Stimulated activated CD4-positive, alpha-beta T cell treated with anti-CD3 and anti-CD28 coated beads, Interleukin-1b, Interleukin-23, amount 100 ng/mL, for 1 hour (primary cell): ENCODE measurements at places on chromosomes 4 and X.

DNA sequence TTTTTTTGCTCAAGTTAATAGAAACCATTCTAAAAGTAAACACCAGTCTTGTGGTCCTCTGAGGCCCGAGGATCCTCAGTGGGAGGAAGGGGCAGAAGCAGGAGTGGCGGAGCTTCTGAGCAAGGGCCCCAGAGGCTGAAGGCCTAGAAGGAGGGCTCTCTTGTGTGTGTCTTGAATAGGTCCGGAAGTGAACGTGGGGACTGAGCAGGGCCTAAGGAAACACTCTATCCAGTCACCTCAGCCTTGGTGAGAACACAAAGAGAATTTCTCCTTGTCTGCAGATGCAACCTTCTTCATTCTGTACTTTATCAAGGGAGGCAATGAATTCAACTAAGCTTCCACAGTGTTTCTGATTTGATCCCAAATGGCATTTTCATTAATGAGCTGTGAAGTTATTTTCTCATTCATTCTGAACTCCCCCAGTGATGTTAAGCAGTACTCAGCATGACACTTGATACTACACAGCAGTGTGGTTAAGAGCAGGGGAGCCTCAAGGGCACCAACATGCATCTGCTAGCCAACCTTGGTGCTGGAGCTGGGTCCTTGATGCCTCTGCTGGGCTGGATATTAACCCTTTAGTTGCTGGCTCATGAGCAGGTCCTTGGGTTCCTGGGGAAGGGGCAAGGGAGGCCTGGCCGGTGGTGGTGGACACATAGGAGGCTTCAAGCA lies 64.7 kb downstream of the RBM47 start:
- DNase-seq, result no peak

DNA sequence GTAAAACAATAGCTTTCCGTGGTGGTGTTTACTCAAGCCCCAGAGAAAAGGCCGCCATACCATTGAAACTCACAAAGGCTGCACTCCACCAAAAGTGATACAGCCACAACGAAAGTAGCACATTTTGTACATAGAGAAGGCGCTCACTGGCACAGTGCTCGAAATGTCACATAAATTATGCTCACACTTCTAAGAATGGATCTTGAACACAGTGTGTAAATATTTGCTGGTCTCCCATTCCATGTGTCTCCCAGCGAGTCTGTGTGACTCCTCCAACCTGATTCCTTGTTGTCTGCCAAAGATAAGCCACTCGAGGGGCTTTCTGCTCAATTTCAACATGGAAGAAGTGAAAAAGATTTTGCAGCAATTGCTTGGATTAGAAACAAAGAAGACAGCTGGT lies 234.0 kb upstream of the VCX3A start:
- DNase-seq, result no peak

- DNase-seq, result no peak
Measured at GRCh38 chr4:164779811-164780216, 25.9 kb downstream of the SMIM31 start.

DNA sequence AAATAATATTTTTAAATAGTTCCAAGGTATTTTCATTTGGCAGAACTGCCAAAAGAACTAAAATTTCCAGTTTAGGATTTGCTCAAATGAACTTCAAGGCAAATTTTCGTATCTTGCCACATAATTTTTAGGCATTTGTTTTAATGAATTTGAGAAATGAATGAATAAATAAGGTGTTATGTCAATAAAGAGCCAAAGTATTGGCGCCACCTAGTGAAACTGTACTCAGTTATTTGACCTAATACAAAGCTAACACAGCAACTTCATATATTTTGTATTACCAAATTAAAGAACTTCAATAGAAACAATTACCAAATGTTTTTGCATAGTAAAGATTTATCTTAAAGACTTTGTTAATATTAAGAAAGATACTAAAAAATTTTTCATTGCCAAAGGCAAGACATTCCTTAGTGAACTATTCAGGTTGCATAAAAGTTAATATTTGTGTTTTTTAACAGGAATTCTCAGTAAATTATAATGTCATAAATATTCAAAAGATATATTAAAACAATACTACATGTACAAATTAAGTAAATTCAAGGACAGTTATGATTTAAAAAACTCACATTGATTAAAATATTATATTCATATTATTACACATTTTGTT lies 50.3 kb downstream of the STPG2 start:
- DNase-seq, result no peak

DNA sequence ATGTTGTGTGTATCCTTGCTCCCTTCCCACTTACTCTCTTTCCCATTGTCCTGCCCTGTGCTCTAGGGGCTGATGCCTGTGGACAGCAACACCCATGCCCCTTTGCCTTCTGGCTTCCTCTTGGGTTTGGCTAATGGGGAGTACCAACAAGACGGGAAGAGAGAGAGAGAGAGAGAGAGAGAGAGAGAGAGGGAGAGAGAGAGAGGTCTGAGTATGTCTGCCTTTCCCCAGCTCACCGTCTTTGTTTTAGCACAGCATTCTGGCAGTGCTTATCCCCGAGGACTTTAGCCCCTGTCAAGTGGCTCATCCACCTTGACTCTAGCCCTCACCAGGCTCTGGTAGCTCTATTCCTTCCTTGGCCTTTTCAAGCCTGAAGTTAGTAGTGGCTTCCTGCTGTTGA lies 128.0 kb downstream of the SLC4A4 start:
- DNase-seq, result no peak

DNA sequence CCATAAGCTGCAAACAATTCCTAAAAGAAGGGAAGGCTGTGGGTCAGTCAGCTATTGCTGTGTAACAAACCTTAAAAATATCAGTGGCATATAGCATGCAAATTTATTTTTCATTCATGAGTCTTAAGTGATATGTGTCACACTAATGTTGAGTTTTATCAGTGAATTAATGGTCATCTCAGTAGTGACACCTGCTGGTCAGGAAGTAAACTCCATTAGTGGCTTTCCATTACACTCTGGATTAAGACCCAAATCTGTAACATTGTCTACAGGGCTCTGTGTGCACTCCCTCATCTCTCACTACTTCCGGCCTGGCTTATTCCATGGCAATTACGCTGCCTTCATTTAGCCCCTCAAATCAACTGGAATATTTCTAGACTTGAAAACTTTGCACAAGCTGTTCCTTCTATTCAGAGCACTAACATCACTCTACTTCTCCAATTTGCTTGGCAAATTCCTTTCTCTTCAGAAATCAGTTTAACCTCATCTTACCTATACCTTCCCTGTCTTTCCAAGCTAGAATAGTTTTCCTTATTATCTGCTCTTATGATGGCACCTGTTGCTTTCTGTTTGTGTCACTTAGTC lies 217.3 kb upstream of the TAPT1 start:
- no peak for DNase-seq

- DNase-seq, result no peak
Measured at GRCh38 chr4:7467471-7467870, 32.7 kb upstream of the PSAPL1 start.

DNA sequence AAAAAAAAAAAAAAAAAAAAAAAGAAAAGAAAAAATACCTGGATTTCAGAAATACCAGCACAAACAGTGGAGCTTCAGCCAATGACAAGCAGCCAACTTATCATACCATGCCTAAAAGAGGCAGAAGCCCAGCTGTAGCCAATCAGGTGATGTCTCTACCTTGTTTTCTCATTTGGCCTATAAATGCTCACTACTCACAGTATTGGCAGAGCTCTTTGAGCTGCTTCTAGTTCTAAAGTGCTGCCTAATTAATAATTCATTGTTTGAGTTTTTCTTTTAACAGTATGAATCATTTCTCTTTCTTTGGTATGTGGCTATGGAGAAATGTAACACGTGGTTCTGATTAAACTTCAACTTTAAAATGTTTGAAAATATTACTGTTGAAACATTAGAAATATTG lies 188.8 kb upstream of the TECRL start:
- DNase-seq, result no peak
